CD4-positive, alpha-beta T cell treated with Interleukin-1 beta for 1 hour (primary cell): ENCODE measurements at places on chromosomes 1 and 21.
A peak's percentile ranks its signal among the peaks of the same experiment; 100 is the strongest.

DNA sequence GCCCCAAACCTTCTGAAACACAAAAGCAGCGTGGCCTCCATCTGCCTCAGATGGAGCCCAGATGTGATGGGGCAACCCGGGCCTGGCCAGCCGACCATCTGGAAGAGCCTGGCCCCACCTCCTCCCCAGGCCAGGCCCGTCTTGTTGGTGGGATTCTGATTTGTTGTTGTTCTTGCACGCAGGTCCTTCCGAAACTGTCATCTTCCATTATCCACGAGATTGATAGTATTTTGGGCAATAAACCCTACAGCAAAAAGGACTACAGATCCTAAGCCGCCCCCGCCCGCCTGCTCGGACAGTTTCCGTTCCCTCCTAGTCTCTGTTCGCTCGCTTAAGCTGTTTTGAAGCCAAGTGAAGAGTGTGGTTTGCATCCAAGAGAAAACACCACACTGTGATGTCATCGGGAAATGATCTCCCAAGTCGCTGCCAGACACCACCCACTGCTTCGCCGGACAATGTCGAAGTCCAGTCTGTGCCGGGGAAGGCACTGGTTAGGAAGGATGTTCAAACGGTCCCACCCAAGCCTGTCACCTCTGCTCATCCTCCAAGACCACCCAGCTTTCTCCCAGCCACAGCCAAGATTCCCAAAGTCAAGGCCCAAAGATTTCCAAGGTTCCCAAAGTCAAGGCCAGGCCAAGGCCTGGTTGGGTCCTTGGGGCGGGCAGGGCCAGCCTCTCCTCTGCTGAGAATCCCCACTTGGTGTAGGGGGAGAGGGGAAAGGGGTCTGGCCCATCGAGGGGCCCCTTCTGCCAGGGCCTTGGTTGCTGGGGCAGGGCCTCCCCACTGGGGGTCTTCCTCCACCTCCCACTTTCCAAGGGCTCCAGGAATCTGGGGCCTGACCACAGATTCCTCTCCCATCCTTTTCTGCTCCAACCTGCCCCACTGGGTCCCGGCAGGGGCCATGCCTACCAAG is 52.9 kb downstream of the KCNAB2 start:
- DNase-seq: no peak

DNA sequence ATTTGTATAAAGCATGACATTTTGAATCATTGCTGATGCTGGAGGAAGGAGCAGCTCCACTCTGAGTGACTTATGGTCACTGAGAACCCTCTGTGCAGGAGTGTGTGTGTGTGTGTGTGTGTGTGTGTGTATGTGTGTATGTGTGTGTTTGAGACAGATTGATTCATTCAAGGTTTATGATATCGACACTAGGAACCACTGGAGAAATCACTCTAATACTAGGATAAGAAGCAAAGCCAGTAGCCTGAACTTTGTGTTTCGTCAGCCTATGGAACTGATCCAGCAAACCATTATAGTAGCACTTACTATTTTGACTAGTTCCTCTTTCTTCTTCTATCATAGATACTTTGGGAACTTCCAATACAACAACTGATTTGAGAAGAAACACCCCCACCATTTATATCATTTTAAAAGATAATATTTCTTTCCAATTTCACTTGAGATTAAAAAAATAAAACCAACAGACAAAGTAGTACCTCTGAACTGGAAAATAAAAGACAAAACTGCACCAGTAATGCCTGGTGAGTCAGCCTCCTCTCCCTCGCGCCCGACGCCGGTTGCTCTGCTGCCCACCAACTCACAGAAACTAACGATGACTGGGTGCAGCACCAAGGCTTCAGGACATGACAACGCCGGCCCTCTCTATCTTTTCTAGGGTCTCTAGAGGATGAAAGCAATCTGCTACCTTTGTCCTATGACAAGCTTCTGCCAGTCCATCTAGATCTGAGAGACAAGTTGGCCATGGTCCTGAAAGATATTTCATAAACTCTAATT is 20.9 kb downstream of the SLAMF1 start:
- no peak for DNase-seq

DNA sequence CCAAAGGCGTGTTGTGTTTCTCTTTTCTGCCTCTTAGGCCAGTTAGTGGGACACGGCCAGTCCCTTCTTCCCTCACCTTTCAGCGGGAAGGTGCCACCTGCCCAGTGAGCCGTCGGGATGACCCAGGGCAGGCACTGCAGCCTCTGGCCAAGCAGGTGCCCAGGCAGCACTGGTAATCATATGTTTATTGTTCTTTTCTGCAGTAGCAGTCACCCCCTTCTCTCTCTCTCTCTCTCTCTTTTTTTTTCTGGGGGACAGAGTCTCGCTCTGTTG is 38.2 kb downstream of the CRYAA start:
- DNase-seq: no peak

DNA sequence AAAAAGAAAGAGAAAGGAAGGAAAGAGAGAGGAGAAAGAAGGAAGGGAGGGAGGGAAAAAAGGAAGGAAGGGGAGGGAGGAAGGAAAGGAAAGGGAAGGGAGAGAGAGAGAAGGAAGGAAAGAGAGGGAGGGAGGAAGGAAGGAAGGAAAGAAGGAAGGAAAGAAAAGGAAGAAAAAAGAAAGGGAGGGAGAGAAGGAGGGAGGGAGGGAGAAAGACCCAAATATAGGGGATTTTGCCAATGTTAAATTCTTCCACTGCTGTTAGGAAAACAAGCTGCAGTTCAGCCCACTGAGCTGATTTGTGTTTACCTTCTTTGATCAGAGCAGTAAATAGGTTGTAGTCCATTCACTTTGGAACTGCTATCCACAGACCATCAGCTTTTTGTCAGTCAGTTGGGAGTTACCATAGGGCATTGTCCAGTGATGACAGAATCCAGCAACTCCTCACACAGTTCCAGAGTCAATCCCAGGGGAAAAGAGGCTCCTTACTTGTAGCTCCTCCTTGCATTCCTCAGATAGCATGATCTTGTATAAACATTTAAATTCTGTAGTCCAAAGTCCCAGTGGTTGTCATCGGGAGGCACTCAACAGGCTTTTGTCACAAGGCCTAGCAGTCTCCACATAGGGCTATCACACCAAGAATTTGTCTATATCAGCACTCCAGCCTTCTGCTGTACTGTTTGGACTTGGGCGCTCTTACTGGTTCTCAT is 13.5 kb upstream of the PPP1R8 start:
- DNase-seq: no peak

GRCh38 chr1:155000411-155000725 is 2.2 kb upstream of the ZBTB7B start:
- no peak for DNase-seq

DNA sequence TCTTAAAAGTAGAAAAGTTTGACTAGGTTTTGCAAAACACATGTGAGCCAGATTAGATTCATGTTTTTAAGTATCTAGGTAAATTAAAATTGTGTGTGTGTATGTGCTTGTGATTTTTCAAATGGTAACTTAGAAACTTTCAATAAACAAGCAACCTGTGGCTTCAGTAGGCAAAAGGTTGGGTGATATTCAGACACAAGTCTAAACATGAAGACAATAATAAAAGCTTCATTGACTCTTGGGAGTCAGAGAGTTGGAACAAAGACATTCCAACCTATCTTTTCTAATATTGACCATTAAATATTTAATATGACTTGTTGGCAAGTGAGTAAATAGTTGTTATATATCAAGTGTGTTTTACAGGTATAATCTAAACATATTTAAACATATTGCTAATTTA is 1049.6 kb upstream of the ADGRL4 start:
- DNase-seq: no peak

DNA sequence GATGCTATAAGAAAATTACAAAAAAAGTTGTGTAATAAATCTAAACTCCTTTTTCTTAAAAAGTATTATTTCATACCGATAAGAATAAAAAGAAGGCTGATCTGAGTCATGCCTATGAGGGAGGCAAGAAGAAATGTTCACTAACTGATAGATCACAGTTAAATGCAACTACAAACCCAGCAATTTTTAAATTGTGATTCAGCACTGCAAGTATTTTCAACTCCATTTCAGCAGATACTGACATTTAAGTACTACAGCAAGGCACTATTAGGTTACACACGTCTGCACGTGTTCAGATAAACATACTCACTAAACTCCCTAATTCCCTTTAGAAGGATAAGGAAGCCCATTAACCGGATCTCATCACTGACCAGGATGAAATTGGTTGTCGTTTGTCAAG is 213.3 kb upstream of the ZRANB2 start:
- no peak for DNase-seq

DNA sequence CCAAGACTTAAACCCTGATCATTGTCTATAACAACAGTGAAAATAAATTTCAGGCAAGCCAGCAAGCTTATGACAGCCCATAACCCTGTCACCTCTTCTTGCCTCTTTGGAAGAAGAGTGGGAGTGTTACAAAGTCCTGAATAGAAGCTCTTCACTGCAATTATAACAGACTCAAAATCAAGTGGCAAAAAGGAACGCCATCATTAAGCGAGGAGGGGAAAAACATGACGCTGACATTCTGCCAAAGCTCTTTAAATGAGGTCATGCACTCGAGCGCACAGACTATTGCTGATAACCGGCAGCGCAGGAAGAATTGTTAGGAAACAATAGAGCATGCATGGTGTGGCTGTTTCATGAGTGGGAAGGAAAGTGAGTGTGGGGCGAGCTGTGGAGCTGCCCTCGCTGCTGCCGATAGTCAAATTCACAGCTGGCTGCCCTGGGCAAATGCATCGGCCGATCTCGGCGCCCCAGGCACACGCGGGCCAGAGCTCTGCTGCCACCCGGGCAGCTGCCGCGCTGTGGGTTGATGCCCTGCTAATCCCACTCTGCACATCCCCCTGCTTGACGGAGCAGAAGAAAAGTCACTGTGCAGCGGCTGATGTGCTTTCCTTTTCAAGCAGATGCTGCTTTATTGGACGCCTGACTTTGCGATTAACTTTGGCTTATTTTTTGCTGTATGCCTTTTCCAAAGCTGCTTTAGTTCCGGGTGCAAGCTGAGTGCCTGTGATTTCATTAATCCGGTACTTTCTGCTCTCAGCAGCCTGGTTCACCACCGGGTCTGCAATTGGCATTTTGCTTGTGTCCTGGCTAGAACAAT is 102.4 kb upstream of the ST6GALNAC5 start:
- no peak for DNase-seq

DNA sequence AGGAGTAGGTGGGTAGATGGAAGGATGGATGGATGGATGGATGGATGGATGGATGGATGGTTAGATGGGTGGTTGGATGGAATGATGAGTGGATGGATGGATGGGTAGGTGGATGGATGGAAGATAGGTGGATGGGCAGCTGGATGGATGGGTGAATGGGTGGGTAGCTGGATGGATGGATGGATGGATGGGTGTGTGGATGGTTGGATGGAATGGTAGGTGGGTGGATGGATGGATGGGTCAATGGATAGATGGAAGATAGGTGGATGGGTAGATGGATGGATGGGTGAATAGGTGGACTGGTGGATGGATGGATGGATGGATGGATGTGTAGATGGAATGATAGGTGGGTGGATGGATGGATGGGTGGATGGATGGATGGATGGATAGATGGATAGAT is 164.0 kb upstream of the VAMP3 start:
- no peak for DNase-seq

- DNase-seq: peak; percentile 25
Measured at GRCh38 chr1:9009438-9010370, 16.5 kb downstream of the SLC2A7 start.

DNA sequence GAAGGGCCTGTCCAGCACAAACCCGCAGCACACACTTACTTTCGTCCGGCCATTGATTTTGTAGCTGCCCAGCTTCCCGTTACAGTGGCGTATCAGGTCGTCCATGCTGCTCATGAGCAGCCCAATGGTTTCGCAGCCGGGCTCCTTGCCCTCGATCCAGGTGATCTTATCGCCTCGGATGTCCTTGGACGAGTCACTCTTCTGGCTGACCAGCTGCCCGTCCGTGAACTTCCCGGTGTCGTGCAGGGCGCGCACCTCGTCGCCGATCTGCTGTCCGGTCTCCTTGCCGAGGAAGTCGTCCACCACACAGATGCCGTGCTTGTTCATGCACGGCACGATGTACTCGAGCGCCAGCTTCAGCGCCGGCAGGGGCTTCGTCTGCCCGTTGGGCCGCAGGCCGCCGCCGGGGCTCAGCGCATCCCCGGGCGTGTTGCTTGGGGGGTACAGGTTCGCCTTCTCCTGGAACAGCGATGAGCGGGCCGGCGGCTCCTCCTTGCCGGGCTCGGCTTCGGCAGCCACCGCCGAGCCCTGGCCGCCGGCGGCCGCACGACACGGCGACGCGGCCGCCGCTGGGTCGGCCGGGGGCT is 1.0 kb downstream of the EGLN1 start:
- peak; percentile 29 for DNase-seq

- no peak for DNase-seq
Measured at GRCh38 chr1:20426923-20427322, 59.1 kb downstream of the CAMK2N1 start.

DNA sequence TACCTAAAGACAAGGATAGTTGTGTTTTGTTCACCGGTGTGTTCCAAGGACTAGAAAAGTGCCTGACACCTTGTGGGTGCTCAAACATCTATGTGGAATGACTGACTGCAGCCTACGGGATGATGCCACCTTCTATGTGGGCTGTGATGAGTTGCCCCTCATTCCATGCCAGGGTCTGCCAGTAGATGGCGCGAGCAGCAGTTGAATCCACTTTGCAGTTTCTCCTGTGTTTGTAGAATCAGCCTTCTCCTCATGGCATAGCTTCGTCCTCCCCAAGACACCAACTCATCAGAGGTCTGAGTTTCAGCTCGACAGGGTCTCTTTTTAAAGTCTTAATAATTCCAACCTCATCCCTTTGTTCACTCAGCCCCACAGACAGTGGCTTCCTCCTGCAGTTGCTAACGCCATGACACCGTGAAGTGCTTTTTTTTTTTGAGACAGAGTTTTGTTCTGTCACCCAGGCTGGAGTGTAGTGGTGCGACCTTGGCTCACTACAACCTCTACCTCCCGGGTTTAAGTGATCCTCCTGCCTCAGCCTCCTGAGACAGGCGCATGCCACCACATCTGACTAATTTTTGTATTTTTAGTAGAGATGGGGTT is 133.7 kb downstream of the CAPN8 start:
- peak; percentile 15 for DNase-seq

GRCh38 chr1:7261490-7261889 is 476.2 kb downstream of the CAMTA1 start:
- DNase-seq: no peak

GRCh38 chr1:159207774-159208173 is 3.1 kb downstream of the ACKR1 start:
- no peak for DNase-seq

- no peak for DNase-seq
Measured at GRCh38 chr21:44734026-44734745, 22.8 kb upstream of the TSPEAR start.

GRCh38 chr1:90381598-90381997 is 335.5 kb downstream of the BARHL2 start:
- DNase-seq: no peak

DNA sequence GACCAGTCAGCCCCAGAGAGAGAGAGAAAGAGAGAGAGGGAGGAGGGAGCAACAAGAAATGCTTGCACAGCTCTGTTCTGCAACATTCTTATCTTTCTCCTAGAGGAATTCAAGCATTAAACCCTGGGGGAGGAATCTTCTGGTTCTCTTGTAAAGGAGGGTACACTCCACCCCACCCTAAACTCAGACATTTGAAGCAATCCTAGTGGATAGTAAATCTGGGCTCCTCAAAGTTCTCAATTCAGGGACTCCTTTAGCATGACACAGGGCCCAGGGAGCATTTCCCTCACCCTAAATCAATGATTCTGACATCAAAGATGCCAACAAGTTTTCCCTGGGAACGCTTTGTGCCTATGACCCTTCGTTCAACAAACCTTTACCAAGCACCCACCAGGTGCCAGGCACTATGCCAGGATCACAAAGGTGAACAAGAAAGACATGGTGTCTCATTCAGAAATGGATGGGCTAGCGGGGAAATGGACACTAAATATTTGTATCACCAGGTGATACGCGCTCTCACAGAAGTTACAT is 11.9 kb upstream of the CAPN2 start:
- DNase-seq: no peak

GRCh38 chr1:65795311-65795710 is 2.6 kb downstream of the PDE4B start:
- no peak for DNase-seq
